ENCODE measurements at places on chromosomes 3 and 15.

GRCh38 chr15:71057143-71057542 is 58.1 kb upstream of the THSD4 start:
- no peak for DNase-seq

DNA sequence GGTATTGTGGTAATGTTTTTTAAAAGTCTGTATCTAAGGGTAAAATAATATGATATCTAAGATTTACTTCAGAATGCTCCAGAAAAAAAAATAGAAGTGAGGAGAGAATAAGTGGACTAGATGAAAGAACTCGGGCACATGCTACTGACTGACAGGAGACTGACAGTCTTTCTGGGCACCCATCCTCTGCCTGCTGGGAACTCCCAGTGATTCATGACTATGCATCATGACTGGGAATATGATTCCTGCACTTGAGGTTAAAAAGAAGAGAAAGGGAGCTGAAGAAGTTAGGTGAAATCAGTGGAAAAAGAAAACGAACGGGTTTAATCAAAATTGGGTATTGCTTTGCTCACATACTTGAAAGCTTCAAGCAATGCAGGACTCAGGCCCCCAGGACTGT is 35.7 kb upstream of the SPSB4 start:
- DNase-seq: no peak

DNA sequence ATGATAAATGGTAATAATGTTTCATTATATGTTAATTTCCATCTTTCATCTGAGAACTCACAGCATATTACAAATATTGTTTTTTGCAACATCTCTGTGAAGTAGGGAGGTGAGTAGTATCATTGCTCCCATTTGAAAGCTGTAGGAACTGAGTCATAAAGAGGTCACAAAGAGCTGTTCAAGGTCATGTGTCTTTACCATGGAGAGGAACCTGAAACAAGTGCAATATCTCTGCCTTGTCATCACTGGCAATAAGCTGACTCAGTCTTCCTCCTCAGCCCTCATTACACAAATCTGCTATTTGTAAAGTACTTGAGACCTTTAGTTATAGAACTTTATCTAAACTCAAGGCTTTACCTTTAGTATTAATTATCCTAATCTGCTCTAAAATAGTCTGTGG is 4.4 kb upstream of the ATP13A4 start:
- no peak for DNase-seq

GRCh38 chr3:191330530-191331048 is 263 bp upstream of the UTS2B start:
- DNase-seq: no peak

DNA sequence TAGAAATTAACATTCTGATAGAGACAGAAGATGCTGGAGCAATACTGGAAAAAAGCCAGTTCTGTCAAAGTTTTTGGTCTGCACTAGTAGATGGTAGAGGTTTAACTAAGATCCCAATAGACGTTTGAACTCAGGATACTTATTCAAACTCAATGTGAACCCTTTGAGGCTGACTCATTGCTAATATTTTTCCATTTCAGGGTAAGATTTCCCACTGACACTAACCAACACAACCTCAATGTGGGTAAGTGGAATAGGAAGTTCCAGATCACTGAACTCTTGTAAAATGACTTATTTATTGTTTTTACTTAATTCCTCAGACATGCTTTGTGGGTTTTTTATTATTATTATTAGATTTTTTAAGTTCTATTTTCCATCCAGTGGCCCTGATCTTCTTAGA is 1024.8 kb downstream of the EPHA3 start:
- no peak for DNase-seq

GRCh38 chr3:157360044-157360443 is 76.6 kb upstream of the PTX3 start:
- DNase-seq: no peak

DNA sequence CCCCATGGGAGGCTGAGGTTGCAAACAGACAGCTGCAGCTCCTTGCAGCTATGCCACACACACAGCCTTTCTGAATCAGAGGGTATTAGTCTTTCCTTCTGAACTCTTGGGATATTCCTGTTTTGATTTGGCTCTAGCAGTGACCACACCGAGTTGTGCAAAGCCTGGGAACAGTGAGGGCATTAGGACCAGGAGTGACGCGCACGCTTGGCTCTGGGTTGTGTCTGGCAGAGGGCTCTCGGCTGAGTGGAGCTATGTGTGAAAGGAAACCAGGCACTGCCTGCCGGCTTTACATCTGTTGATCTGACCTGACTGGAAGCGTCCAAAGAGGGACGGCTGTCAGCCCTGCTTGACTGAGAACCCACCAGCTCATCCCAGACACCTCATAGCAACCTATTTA is at the start of gene GALNT15:
TSS of gene GALNT15 (plus strand) at position 292 of the 400 bp plus-strand sequence. CDS start 472 bp downstream, outside the sequence.
- DNase-seq: no peak

- DNase-seq: no peak
Observed at GRCh38 chr15:62569460-62570404, 404.6 kb upstream of the C2CD4B start.

- no peak for DNase-seq
Observed at GRCh38 chr3:9280451-9281219, 31.2 kb upstream of the SRGAP3 start.

DNA sequence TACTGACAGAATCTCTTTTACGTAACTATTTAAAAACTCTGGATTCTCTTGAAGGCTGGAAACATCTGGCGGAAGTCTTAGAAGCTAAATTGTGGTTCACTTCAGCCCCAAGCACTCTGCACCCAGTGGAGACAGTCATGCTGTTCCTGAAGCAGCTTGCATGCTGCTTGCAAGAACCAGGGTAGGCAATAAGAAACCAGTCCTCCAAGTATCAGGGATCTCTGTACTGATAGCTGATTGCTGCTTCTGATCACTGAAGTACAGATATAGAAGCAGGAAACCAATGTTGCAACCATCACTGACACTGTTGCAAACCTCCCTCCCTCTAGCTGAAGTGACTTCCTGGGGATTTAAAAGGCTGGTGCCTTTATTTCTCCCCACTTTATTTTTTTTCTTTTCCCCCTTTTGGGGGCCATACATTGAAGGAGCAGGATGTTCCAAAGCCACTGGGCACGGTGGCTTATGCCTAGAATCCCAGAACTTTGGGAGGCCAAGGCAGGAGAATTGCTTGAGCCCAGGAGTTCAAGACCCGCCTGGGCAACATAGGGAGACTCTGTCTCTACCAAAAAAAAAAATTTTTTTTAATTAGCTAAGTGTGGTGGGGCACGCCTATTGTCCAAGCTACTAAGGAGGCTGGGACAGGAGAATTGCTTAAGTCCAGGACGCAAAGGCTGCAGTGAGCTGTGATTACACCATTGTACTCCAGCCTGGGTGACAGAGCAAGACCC is 15.3 kb downstream of the SPCS1 start:
- no peak for DNase-seq

DNA sequence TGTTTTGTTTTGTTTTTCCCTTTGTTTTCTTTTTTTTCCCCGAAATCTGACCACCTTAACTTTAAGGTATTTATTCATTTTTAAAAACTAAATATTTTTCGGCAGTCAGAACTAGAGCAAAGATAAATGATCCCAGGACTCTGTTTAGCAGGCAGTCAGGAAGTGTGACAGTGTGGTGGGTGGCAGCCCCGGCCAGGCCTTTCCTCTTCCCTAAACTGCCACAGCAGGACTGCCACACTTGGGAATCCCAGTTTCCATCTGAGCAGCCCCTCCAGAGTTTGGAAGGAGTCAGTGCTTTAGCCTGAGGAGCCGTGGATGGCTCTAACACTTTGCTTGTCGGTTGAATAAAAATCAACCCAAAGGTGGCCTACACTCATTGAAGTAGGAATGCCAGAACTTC is 6.9 kb downstream of the CCRL2 start:
- no peak for DNase-seq

GRCh38 chr3:33438284-33438668 is 1.9 kb downstream of the UBP1 start:
- DNase-seq: no peak

- DNase-seq: no peak
Observed at GRCh38 chr15:55241891-55242290, 45.1 kb upstream of the RSL24D1 start.

GRCh38 chr3:78455712-78456433 is 1311.9 kb downstream of the ROBO1 start:
- no peak for DNase-seq

GRCh38 chr15:53328341-53328740 is 431.1 kb downstream of the WDR72 start:
- DNase-seq: no peak

- no peak for DNase-seq
Observed at GRCh38 chr3:120331076-120331475, 18.1 kb downstream of the LRRC58 start.

DNA sequence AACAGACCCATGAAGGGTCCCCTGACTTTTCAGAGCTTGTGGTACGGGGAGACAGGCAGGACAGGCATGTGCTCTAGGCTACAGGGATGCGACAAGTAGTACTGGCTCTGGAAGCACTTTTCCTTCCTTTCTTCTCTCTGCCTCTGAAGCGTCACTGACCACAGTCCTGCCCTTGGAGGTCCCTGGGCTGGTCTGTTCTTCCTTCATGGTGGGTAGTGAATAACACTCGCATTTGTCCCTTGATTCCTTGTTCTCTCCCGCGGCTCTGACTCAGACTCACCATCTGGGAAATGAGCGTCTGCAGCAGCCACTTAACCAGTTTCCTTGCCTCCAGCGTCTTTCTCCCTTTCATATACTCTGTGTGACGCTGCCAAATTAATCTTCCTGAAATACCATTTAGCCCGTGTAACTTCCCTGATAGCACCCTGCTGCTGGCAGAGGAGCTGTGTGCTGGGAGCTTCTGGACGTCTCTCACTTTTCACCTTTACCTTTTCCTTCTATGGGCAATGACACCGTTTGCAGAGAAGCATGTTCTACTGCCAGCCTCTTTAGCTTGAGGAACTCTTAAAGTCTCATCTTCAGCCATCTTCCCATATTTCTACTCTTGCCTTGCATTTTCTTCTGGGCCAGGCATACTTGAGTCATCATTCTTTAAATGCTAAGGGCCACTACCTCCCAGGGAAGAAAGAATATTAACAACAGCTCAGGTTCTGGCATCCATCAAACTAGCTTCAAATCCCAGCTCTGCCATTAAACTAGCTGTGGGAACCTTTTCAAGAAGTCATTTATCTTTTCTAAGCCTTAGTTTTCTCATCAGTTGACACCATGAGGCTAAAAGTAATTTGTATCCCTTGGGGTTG is 33.6 kb downstream of the TMEM45A start:
- no peak for DNase-seq

DNA sequence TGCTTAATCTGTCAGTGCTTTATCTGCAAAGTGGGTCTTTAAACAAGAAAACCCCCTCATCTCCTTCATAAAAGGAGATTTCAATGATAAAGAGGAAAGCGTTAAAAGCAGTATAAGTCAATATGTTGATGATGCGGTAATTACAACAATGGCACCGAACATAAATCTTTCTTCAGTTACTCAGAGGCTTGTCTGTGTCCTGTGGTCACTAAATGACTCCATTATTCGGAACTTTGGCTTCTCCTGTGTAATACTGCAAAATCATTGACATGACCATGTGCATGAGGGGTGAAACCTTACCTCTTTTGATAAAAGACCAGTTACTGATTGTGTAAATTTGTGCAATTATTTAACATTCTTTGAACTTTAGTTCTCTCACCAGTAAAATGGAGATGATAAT is 4.8 kb upstream of the USP3 start:
- no peak for DNase-seq

GRCh38 chr3:105444725-105445124 is 78.0 kb downstream of the ALCAM start:
- no peak for DNase-seq

- no peak for DNase-seq
Observed at GRCh38 chr3:21041621-21042020, 709.4 kb downstream of the ZNF385D start.

GRCh38 chr3:195738274-195739044 is 17.7 kb downstream of the MUC20 start:
- no peak for DNase-seq

GRCh38 chr15:70049701-70050301 is 47.9 kb downstream of the TLE3 start:
- DNase-seq: no peak

GRCh38 chr3:16127249-16127648 is 47.2 kb upstream of the GALNT15 start:
- no peak for DNase-seq

DNA sequence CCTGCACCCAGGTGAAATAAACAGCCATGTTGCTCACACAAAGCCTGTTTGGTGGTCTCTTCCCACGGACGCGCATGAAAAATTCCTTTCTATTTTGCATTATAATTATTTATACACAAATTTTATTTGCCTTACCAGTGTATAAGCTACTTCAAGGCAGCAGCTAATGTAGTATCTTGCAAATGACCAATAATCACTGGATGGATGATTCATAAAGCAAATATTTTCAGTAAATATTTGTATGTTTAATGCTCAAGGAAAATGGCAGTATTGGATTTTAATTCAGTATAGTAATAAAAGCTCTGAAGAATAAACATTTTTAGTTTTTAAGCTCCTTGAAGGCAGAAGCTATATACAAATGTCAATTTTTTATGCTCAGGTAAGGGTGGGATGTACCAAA is 158.7 kb upstream of the NANOGP8 start:
- no peak for DNase-seq

DNA sequence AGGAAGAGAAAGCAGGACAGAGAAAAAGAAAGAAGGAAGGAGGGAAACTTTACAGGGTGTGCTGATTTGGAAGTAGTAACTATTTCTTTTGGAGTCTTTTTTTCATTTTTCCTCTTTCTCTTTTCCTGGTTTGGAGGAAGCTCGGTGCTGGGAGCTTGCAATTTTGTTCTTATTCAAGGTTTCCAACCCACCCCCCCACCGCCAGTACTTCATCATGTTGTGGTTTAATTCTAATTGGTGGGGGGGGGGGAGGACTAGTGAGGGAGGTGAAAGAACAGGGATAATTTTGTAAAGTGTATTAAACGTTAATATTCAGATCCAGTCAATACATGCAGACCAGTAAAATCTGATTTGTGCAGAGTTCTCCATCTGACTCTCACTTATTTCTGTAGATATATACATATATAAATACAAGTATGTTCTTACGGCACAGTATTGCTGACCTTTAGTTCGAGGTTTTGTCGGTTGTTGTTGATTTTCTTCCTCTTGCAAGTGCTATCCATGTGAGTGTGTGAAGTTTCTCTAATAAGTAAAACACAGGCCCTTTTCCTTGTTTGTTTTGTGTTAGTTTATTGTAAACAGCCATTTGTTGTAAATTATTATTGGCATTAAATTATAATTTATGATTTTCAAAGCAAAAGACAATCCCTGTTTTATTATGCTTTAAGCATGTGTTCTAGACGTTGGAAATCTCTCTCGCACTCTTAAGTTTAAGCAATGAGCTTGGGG is 9.3 kb downstream of the NR2F2 start:
- no peak for DNase-seq

DNA sequence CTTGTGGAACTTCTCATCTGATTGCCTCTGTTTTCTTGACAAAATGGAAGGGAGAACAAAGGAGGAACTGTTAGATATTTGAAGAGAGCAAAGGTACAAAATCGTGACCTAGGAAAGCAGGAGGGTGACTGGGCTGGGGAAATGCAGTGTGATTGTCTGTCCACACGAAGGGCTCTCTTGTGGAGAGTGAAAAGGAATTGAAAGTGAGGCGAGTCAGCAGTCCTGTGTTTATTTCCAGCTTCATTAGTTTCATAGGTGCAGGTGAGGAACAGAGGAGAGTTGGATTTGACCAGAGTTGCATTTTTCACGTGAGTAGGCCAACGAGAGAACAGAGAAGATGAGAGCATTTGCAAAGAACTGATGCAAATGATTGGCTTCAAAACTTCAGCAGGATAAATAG is 336.4 kb upstream of the SATB1 start:
- DNase-seq: no peak

Measured in stimulated activated CD4-positive, alpha-beta T cell treated with anti-CD3 and anti-CD28 coated beads, Interleukin-1b, Interleukin-23, amount 100 ng/mL, for 48 hours (primary cell).